ENCODE measurements at places on chromosomes 13 and 19.

DNA sequence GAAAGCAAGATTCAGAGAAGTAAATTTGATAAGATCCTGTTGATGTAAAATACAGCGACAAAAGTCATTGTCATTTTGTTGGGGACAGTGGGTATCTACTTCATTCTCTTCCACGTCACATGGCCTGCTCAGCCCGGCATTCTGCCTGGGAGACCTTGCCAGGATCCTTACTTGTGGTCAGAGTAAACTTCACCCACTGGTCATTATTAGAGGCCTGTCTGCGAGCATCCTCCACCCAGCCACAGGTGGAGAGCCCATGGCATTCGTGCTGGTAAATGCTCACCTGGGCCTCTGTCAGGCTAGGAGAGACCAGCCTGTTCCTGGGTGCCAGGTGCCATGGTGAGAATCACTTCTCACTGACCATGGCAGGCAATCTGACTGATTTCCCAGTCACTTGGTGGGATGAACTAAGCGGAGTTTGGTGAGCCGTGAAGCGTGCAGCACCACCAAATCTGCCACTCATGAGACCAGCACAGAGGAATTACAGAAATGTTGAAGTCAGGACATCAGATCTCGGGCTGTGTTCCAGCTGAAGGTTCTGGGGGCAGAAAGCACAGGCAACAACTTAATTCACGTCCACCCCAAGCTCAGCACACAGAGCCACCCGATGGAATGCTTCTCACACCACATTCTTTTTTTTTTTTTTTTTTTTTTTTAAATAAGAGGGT is 107.0 kb downstream of the SIPA1L3 start:
- DNase-seq: no peak

GRCh38 chr19:3982701-3983541 is 2.3 kb downstream of the EEF2 start:
- no peak for DNase-seq

DNA sequence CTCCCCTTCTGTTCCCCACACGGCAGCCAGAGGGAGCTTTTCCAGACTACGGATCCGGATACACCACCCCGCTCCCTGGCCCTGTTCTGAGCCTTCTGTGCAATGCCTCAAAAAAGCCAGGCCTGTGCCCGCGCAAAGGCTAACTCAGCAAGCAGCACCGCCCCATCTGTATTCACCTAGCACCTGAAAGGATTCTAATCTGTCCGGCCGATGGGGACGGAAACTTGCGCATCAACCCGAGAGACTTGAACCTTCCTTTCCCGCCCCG is 589 bp downstream of the ZBTB45 start:
- peak; percentile 72 for DNase-seq

DNA sequence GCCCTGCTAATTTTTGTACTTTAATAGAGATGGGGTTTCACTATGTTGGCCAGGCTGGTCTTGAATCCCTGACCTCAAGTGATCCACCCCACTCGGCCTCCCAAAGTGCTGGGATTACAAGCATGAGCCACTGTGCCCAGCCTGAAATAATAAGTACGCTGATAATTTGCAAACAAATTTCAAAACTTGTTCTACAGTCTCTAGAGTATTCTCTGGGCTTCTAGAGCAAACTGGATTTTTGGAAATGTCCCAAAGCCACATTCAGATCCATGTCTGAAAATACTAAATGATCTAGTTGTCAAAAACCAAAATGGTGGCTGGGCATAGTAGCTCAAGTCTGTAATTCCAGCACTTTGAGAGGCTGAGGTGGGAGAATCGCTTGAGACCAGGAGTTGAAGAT is 39.9 kb upstream of the PSPC1 start:
- no peak for DNase-seq

GRCh38 chr19:952680-953444 is 27.0 kb downstream of the ARID3A start:
- DNase-seq: no peak

DNA sequence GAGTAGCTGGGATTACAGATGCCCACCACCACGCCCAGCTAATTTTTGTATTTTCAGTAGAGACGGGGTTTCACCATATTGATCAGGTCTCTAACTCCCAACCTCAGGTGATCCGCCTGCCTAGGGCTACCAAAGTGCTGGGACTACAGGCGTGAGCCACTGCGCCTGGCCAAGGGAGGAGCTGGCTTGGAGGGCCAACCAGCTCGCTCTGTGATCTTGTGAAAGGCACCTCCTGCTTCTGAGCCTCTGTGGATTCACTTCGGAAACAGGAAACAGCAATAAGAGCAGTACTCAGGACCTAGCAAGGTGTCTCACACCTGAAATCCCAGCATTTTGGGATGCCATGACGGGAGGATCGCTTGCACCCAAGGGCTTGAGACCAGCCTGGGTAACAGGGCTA is 2.0 kb upstream of the ELL start:
- DNase-seq: no peak

DNA sequence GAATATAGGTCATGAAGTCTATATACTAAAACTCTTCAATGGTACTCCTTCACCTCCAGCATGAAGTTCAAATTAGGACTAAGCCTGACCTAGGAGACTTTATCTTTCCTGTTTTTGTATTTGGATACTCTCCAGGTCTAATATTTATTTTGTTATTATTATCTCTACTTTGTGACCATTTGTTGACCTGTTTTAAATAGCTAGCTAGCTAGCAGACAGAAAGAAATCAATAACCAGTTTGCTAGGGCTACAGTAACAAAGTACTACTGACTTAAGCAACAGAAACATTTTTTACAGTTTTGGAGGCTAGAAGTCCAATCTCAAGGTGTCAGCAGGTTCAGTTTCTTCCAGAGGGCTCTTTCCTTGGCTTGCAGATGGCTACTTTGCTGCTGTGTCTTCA is 15.1 kb upstream of the DACH1 start:
- no peak for DNase-seq

DNA sequence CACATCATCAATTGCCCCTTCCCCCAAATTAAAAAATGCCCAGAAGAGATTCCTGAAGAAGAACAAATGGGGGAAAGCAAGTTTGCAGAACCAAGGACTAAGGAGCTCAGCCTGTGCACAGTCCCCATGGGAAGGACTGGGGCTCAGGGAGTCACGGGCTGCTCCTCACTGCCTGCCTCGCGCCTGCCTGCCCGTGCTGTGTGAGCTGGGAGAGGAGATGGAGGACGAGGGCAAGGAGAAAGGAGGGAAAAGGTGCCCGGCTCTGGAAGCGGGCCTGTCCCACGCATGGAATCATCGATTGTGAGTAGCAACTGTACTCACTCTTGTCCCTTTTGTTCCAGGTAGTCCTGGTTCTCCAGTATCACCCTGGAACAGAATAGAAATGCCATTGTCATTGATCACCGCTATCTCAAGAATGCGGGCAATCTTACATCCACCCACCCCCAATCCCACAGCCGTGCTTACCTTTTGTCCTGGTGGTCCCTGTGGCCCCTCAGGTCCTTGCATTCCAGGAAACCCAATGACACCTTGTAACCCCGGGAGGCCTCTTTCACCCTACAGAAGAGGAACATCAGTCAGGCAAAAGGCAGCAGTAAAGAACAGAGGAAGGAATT is 93.4 kb downstream of the COL4A1 start:
- DNase-seq: no peak

DNA sequence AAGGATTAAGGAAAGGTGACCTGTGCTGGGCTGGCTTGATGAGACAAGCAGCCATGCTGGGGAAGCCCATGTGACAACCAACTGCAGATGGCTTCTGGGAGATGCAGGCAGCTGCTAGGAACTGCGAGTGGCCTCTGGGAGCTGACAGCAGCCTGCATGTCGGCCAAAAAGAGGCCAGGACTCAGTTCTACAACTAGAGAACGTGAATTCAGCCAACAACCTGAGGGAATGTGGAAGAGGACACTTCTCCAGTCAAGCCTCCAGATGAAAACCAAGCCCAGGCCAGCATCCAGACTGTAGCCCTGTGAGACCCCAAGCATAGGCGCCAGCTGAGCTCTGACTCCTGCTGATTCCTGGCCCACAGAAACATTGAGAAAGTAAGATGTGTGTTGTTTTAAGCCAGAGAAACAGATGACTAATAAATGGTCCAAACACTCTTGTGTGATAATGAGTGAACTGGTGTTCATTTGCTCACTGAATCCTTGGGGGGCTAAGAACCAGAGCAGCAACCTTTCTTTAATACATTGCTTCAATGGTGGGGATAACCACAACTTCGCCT is 45.0 kb downstream of the SLC7A1 start:
- DNase-seq: no peak

DNA sequence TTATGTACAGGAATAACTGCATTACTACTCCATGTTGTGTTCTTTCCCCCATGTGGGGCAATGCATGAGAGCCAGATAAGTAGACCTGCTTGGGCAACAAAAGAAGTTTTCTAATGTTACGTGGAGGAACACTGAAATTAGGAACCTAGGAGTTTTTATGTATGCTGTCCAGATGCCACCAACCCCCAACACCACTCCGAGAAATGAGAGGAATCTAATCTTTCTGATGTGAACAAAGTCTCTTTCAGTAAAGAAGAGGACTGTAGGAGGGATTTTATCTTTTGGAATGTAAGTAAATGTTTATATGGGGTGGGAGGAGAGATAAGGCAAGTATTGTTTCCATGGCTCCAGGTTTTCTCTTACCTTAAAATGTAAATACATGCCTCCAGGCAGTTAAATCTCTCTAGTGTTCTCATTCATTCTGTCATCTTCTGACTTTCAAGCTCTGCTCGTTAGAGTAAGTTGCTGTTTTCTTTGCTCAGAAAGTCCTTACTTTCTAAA is 820.6 kb downstream of the PCDH17 start:
- no peak for DNase-seq

GRCh38 chr13:21399741-21400140 is 59.4 kb downstream of the ZDHHC20 start:
- DNase-seq: no peak

- DNase-seq: no peak
These were observed 748 bp downstream of the RAB4B start for GRCh38 chr19:40778706-40779284.

GRCh38 chr19:13926010-13926409 is 12.2 kb downstream of the PODNL1 start:
- no peak for DNase-seq

DNA sequence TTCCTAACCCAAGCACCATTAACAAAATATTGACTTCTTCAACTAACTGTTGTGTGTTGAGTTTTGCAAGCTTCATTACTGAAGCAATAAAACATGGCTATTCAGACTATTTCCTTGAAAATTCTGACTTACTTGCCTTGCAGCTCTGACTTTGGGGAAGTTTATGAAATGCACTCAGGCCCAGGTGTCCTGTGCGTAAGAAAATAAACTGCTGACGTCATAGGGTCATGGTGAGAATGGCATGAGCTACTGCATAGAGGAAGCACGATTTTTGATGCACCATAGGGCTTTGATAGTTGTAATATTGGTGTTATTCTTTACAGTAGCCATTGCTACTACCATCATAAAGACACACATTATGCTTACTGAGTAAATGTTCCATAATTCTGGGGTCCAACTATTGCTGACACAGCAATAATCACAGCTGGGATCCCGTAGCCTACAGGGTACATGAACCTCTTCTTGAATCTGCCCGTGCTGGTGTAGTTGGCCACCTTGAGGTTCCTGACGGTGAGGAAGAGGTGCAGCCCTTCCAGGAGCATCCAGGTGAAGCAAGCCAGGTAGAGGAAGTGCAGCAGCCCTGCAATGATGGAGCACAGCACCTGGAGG is 57.9 kb downstream of the MBD3L2B start:
- no peak for DNase-seq

Measured in testis (tissue), 5 donors.